ENCODE measurements at places on chromosomes 2 and 18.

DNA sequence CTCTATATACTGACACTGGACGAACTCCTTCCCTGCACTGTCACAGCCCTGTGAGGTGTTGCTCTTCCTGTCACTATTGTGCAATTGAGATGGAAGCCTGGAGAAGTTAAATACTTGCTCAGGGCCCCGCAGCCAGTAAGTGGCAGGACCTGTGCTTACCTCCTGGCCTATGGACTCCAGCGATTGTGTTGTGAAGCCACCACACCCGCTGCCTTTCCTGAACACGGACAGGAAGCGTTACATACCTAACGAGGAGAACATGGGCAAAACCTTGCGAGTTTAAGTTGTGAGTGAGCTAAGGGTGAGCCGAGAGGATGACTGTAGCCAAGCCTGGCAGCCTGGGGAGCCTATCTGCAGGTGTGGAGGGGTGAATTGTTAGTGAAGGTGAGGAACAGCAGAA lies 26.1 kb downstream of the RAB31 start:
- DNase-seq = no peak

DNA sequence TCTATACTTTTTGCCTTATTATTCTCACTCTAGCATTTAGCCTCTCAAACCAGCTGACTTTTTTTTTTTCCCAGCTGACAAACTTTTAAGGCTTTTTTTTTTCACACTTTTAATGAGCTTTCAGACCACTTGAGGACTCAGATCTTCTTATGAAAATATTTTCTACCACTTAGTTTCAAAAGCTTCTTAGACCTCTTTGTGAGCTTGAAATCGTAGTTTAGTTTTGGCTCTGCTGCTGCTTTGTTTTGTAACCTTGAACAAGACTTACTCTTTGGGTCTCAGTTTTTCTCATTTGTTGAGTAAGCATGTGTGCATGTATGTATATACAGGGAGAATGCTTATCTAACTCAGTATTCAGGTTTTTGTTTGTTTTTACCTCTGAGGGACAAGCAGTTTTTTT lies 3.5 kb downstream of the NBEAL1 start:
- DNase-seq = no peak

DNA sequence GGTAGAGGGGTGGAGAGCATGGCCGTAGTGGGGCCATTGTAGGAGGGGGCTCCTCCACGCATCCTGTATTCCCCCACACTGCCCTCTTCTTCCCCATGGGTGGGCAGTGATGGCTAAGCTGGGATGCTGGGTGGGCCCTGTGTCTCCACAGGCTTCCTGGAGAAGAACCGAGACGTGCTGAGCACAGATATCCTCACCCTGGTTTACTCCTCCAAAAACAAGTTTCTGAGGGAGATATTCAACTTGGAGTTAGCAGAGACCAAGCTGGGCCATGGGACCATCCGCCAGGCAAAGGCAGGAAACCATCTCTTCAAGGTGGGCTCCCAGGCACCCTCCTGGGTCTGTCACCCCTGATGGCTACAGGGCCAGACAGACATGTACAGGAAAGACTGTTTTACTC lies 52.8 kb downstream of the MYO7B start:
- no peak for DNase-seq

- no peak for DNase-seq
Measured at GRCh38 chr2:46047290-46047689, 249.9 kb upstream of the EPAS1 start.

- DNase-seq = no peak
Measured at GRCh38 chr2:130264046-130264445, 65.8 kb upstream of the TUBA3E start.

- no peak for DNase-seq
Measured at GRCh38 chr2:36411962-36412444, 56.4 kb downstream of the CRIM1 start.

DNA sequence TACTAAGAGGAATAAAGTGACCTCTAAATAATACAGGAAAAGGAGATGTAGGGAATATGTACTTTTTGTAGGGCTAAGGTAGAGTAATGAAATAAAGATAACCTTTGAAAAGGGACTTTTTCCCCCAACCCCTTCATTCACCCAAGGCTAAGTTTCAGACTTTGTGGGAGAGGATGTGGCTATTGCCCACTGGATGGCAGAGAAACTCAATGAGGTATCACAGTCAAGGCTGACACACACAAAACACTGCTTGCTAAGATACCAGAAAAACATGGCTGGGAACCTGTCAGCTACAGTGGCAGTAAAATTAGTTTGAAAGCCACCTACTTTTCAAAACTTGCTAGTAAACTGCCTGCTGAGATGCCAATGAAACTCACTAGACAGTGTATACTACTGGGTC lies 158.8 kb upstream of the WDSUB1 start:
- DNase-seq = no peak

DNA sequence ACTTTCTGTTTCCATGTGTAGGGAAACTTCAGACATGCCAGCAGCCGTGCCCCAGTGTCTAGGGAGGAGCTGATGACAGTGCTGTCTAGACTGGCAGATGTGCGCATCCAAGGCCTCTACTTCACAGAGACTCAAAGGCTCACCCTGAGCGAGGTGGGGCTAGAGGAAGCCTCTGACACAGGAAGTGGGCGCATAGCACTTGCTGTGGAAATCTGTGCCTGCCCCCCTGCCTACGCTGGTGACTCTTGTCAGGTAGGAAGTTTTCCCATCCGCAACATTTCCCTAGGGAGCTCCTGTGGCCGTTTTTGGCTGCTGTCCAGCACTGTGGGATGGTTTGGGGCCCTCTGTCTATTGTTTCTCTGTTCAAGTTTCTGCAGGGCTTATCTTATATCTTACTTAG lies 143.1 kb upstream of the TTC39C start:
- peak; percentile 81 for DNase-seq

GRCh38 chr2:27003007-27003406 lies 29.8 kb upstream of the TMEM214 start:
- DNase-seq = no peak

GRCh38 chr2:149070681-149071320 lies 32.3 kb downstream of the LYPD6B start:
- DNase-seq = no peak

DNA sequence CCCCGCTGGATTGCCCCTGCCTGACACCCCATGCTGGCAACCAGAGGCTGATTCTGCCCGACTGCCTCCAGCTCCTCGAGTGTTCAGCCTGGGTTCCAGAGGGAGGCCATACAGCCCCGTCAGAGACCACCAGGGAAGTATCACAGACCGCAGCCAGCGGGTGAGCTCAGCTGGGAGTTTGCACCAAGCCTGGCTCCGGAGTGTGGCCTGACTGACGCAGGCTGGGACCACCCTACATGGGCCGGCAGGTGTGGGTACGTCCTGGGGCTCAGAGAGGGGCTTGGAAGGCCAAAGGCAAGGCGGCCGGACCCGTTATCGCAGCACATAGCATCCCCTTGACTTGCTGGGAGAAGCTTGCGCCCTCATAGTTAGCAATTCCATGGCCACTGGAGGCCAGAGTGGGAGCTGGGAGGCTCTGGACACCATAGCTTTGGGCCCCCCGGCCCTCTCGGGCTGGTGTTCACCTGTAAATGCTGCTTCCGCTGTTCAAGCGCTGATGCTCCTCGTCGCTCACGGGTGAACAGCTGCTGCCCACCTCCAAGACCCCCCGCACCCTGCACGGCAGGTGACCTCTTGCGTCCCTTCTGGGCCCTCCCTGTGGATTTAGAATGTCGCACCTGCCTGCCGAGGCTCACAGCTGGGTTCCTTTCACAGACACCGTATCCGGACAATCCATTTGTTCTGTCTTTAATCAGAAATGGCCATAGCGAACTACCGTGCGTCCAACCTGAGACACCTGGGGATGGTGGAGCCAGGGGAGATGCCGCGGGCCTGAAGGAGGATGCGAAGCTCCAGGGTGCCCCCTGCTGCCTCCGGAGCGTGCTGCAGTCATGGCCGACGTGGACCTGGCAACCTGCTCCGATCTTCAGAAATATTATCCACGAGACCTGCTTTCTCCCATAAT lies 31.2 kb upstream of the SLC66A3 start:
- DNase-seq = peak; percentile 59

DNA sequence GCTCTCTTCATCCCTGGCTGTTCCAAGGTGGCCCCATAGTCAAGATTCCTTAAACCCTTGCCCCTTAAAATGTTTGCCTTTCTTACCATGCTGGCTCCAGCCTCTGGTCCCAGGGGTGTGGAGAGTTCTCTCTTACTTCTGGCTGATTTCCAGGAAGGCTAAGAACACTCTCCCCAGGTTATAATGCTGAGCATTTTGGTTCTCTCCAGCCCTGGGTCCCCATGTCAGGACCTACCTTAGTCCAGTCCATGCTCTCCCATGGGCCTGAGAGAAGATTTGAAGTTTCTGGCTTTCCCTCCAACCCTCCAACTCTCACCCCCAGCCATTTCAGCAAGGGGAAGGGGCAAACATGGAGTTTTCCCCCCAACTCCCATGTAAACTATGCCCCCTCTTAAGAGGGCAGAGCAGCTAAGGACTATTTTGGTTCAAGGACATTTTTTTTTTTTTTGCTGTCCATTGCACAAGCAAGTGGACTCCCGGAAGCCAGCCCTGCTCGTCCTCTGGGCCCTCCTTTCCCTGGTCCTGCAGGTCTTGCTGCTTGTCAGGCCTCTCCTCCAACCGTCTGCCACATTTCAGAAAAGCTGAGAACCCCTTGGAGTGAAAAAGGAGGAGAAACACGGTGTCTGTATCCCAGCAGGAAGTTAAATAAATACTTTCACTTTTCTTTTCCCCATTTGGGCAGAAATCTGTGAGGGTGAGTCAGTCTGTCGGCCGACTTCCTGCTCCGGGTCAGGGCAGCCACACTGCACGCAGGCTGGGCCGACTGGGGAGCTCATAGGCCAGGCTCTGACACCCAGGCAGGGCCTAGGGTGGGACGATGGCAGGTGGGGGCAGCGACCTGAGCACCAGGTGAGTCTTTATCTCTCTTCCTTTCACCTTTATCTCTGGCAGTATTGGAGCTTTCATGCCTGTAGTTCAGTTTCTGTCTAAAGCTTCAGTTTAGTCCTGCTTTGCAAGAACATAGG lies at the start of gene SP140L:
SP140L (plus strand) TSS at position 741 of the 965 bp plus-strand sequence; CDS start at position 818, 77 bp downstream.
- DNase-seq = peak; percentile 91

- no peak for DNase-seq
Measured at GRCh38 chr2:218289639-218290315, 2.5 kb downstream of the TMBIM1 start.

DNA sequence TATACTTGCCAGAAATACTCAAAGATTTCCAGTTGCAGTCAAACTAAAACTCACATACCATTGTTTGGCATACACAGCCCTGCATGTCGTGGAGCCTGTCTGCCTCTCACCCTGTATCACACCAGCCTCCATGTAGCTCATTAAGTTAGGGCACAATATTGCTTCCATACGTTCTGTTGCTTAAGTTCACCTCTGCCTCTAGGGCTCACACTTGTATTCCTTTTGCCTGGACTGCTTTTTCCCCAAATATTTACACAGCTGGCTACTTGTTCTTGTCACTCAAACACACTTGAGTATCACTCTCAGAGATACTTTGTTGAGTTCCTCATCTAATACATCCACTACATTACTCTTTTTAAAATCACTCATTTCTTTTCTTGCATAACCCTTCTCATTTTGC lies 83.1 kb downstream of the PTH2R start:
- no peak for DNase-seq

DNA sequence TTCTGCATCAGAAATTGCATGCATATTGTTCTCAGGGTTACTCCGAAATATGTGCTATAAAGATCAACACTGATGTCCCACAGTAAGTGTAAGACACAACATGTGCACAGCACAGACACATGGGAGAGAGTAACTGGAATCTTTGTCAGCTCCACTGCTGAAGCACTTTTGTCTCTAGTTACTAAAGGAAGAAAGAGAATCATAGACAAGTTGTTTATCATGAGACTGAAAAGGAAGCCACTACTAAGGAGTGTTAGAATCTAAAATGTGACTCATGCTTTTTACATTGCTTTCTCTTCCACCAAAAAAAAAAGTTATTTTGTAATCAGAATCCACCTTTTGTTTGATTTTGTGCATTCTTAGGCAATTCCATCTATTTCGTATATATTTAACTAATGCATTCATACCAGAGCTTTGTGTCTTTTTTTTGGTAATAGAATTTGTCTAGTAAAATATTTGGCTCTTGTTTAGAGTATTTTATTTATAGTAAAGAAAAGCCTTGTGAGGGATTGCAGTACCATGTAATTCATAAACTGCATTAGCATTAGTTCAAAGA lies 502.4 kb downstream of the FBXO15 start:
- DNase-seq = no peak

DNA sequence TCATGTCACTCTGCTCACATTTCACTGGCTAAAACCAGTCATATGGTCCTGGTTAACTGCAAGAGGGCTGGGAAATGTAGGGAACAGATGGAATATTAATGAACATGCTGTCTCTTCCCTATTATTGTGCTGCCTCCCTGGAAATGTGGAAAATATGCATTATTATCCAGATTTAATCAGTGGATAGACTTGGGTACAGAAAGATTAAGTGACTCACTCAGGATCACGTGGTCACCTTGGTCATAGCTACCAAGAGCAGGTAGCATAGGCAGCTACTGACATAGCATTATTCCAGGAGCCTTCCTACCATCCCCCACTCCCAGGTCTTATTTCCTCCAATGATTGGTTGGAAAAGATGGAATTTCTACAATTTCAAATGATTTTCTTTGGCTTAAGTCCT lies 141.1 kb downstream of the HRH4 start:
- no peak for DNase-seq

GRCh38 chr2:172510548-172510947 lies 45.3 kb upstream of the PDK1 start:
- no peak for DNase-seq

- no peak for DNase-seq
Measured at GRCh38 chr2:235587202-235587601, 93.4 kb downstream of the AGAP1 start.

DNA sequence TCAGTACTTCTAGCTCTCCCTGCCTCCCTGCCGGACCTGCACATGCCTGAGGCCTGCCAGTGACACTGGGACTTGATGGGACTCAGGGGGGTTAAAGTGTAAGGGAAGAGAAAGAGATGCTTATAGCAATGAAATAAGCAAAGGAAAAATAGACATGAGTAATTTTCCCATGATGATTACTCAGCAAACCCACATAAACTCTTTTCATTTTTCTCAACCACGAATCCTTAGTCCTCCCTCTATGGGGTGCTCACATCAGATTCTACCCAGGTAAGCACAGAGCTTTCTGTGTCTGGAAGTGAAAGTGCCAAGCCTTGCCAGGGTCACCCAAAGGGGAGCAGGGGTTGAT lies 44.8 kb upstream of the ANKRD62 start:
- no peak for DNase-seq

- DNase-seq = peak; percentile 68
Measured at GRCh38 chr2:65431421-65432226, 775 bp downstream of the SPRED2 start.
